ENCODE measurements at places on chromosomes 12 and 14.

DNA sequence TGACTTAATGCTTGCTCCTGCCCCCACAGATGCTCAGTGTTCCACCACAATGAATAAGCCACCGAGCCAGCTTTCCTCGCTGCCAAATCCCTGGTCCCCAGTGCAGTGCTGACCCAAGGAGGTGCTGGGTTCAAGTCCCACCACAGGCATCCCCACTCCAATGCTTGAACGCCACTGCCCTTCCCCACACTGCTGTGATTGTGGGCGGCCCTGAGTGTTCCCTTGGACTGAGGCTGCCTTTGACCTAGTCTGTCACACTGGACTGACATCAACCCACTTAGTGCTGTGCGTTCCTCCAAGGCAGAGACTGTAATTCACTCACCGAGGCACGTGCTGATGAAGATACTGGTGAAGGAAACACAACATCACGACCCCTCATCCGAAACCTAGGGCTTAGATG, 83.4 kb upstream of the TMCC3 start:
- no peaks in the 10 kb centered on the region for H3K36me3 ChIP-seq
- no peaks in the 10 kb centered on the region for H3K4me1 ChIP-seq
- no peak overlapping the region for H3K4me3 ChIP-seq
- H3K27me3 ChIP-seq = no peaks in the 10 kb centered on the region
- no peak overlapping the region for H3K27ac ChIP-seq

DNA sequence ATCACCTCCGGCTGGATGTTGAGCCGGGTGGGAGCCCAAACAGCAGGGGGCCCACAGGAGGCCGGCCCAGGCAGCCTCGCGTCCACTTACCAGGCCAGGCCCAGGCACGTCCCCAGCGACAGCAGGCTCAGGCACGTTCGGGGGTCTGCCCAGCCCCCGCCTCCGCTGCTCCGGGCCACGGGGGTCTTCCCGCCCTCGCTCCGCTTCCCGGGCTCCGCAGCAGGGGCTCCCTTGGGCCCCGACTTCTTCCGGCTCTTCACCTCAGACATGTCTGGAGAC, 216 bp downstream of the IKBIP start:
- H3K27me3 ChIP-seq = no peaks in the 10 kb centered on the region
- H3K27ac ChIP-seq = peak overlapping the region; percentile 89
- peak; percentile 82 for DNase-seq
- H3K4me3 ChIP-seq = peak overlapping the region; percentile 75
- H3K4me1 ChIP-seq = no peaks in the 10 kb centered on the region
- H3K36me3 ChIP-seq = 0 out of 2 replicates have a peak, but pooled peaks cover 5% of the 10 kb centered on the region

GRCh38 chr14:105847400-105847799, 321.0 kb downstream of the TMEM121 start:
- peak; percentile 3 for DNase-seq
- H3K27me3 ChIP-seq = peaks cover 43% of the 10 kb centered on the region

DNA sequence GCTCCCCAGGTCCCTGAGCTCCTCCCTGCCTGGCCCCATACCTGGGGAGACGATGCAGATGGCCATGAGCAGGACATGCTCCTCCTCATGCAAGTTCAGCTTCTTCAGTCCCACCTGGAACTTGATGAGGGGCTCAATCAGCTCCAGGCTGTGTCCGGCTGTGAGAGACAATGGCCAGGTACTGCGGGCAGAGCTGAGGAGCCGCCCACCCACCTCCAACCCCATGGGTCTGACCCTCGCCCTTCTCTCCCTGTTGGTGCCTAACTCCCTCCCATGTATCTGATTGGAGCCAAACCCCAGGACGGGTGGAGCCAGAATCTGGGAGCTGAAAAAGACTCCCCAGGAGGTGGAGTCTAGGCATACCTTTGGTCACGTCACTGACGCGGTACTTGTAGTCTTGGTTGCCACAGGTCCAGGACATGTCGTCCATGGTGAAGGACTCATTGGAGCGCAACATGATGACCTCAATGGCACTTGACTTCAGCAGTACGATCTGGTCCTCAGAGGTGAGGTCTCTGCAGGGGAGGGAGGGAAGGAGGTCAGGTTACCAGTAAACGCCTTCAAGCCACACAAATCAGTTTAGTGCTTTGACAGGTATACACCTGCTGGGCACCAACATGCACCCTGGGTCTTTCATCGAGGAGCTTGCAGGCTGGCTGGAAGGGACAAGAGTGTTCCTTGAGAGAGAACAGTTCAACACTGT, 26.7 kb upstream of the HDAC7 start:
- H3K27me3 ChIP-seq = peaks cover 19% of the 10 kb centered on the region
- H3K36me3 ChIP-seq = no peaks in the 10 kb centered on the region
- no peak for DNase-seq

GRCh38 chr14:86626530-86626929, 1096.6 kb downstream of the FLRT2 start:
- H3K36me3 ChIP-seq = no peaks in the 10 kb centered on the region
- no peaks in the 10 kb centered on the region for H3K27me3 ChIP-seq
- no peak overlapping the region for H3K4me3 ChIP-seq

DNA sequence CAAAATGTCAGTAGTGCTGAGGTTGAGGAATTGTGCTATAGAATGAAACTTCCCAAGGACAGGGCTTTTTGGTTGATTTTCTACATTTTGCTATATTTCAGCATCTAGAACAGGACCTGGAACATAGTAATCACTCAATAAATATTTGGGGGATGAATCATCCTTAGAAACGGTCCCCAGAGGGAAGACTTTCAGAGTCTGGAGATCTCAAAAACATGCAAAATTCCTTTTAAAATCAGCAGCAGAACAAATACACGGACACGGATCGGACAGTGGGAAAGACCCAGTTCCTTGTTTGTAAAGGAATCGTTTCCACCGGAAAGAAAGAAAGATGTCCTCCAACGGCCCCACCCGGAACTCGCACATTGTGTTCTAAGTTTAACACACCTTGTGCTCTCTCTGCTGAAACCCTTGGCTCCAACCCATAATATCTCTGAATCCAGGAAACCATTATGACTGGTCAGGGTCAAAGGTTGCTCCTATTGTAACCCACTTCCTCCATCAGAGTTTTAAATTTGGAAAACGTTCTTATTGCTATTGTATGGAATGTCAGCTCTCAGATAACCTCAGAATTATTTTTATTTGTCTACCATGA, 617.2 kb downstream of the MED13L start:
- H3K36me3 ChIP-seq = no peaks in the 10 kb centered on the region
- H3K4me1 ChIP-seq = no peaks in the 10 kb centered on the region
- no peak for DNase-seq
- no peak overlapping the region for H3K27ac ChIP-seq
- no peak overlapping the region for H3K4me3 ChIP-seq
- H3K27me3 ChIP-seq = no peaks in the 10 kb centered on the region

GRCh38 chr12:39620659-39621658, 1.4 kb upstream of the ABCD2 start:
- no peak overlapping the region for H3K27ac ChIP-seq
- no peaks in the 10 kb centered on the region for H3K36me3 ChIP-seq
- no peaks in the 10 kb centered on the region for H3K27me3 ChIP-seq
- H3K4me1 ChIP-seq = 0 out of 2 replicates have a peak, but pooled peaks cover 4% of the 10 kb centered on the region
- DNase-seq = no peak
- peak overlapping the region; percentile 56 for H3K4me3 ChIP-seq

GRCh38 chr12:105736498-105736897, 402.3 kb downstream of the NUAK1 start:
- H3K27ac ChIP-seq = no peak overlapping the region
- no peak overlapping the region for H3K4me3 ChIP-seq
- no peaks in the 10 kb centered on the region for H3K36me3 ChIP-seq
- no peaks in the 10 kb centered on the region for H3K27me3 ChIP-seq
- no peaks in the 10 kb centered on the region for H3K4me1 ChIP-seq
- no peak for DNase-seq

DNA sequence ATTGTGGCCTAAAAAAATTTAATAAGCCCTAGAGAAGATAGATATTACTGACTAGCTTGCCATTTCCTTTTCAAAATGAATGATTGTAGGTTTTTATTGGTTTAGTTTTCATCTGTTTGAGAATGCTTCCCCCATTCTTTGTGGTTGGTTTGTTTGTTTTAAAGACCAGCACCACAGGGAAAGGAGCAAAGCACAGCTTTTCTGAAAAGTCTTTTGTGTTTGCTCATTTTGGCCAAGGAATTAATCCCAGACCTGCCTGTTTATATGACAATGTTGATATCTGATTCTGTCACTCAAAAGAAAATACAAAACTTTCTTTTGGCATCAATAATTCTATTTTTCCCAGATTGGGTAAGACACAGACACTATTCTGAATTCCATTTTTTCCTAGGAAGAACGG, 312.5 kb upstream of the FLRT2 start:
- H3K4me1 ChIP-seq = peaks cover 11% of the 10 kb centered on the region
- H3K36me3 ChIP-seq = no peaks in the 10 kb centered on the region
- peak; percentile 37 for DNase-seq
- H3K4me3 ChIP-seq = no peak overlapping the region
- no peak overlapping the region for H3K27ac ChIP-seq

GRCh38 chr14:102923201-102923924, 900 bp downstream of the AMN start:
- DNase-seq = no peak
- no peaks in the 10 kb centered on the region for H3K36me3 ChIP-seq
- no peaks in the 10 kb centered on the region for H3K4me1 ChIP-seq
- no peaks in the 10 kb centered on the region for H3K27me3 ChIP-seq

- peak overlapping the region; percentile 64 for H3K4me3 ChIP-seq
- H3K36me3 ChIP-seq = no peaks in the 10 kb centered on the region
- H3K27ac ChIP-seq = no peak overlapping the region
- H3K27me3 ChIP-seq = no peaks in the 10 kb centered on the region
- H3K4me1 ChIP-seq = peaks cover 23% of the 10 kb centered on the region
Measured at GRCh38 chr12:3751151-3752095, 1.5 kb downstream of the CRACR2A start.

DNA sequence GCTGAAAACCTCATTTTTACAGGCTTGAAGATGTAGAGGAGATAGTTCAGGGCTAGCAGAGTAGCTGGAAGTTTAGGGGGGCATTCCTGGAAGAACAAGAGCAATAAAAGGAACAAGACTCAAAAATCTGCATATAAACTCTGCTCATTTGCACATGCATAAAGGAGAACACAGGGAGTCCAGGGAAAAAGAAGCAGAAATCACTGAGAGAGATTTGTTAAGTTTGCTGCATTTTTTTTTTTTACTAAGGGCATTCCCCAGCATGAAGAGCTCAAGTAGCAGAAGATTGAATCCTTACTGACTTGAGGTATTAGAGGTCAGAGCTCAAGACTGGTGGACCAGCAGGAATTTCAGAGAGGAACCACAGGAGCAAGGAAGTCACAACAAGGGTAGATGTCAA, 28.2 kb upstream of the BCL11B start:
- H3K4me1 ChIP-seq = no peaks in the 10 kb centered on the region
- no peaks in the 10 kb centered on the region for H3K36me3 ChIP-seq
- H3K27ac ChIP-seq = no peak overlapping the region
- no peak overlapping the region for H3K4me3 ChIP-seq
- DNase-seq = no peak

DNA sequence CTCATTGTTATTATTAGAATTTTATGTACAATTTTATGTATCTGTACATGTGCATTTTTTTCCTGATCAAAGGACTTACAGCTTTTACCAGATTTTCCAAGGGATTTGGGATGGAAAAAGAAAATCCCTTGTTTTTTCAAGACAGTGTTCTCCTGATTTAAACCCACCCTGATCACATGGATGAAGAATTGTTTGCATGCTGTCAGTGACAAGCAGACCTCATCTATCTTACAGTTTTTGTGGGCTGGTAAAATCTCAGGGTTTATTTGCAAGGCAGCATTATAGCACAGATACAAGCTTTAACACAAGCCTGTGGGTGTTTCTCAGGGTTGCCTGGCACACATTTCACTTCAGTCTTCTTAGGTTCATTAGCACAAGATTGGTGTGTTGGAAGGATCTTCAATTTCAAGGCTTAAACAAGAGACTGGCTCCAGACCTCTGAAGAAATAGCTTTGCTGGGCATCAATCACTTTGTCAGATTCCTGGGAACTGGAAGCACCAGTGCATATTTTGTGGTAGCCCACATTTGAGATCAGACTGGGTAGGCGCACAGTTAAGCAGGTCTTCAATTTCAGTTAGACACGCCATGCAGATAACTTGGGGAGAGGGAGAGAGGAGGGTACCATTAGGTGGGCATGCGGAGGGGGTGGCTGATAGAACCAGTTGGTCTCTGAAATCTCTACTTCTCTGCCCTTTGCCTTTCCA, 118.0 kb downstream of the TBX5 start:
- DNase-seq = no peak
- no peaks in the 10 kb centered on the region for H3K36me3 ChIP-seq
- no peaks in the 10 kb centered on the region for H3K27me3 ChIP-seq

- 0 out of 2 replicates have a peak, but pooled peaks cover 4% of the 10 kb centered on the region for H3K27me3 ChIP-seq
- H3K27ac ChIP-seq = no peak overlapping the region
- H3K4me1 ChIP-seq = no peaks in the 10 kb centered on the region
Measured at GRCh38 chr12:72082986-72083820, 144.6 kb downstream of the TPH2 start.

- H3K36me3 ChIP-seq = no peaks in the 10 kb centered on the region
- H3K27me3 ChIP-seq = no peaks in the 10 kb centered on the region
- peak overlapping the region; percentile 8 for H3K27ac ChIP-seq
- DNase-seq = peak; percentile 74
- H3K4me1 ChIP-seq = peaks cover 62% of the 10 kb centered on the region
Measured at GRCh38 chr14:74634964-74635363, 22.9 kb upstream of the LTBP2 start.

- peaks cover 91% of the 10 kb centered on the region for H3K36me3 ChIP-seq
- no peaks in the 10 kb centered on the region for H3K27me3 ChIP-seq
- peaks cover 14% of the 10 kb centered on the region for H3K4me1 ChIP-seq
- no peak overlapping the region for H3K4me3 ChIP-seq
- no peak overlapping the region for H3K27ac ChIP-seq
- no peak for DNase-seq
Measured at GRCh38 chr14:21219561-21220111, 49.6 kb downstream of the HNRNPC start.

DNA sequence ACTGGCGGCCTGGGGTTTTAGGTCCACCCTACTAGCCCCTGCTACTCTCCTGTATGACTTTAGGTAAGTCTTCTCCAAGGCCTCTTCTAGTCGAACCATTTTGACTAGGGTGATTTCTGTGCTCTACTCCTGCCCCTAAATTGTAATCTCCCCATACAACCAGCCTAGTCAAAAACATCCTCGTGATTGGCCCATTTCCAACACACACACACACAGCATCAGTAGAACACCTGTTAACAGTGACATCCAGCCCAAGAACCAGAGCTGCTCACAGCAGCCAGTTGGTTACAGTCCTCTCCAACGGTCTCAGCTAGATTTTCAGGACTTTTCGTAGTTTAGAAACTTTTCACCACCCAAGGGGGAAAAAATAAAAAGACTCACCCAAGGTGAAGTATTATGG, 30.9 kb downstream of the NT5DC3 start:
- H3K36me3 ChIP-seq = peaks cover 19% of the 10 kb centered on the region
- H3K4me1 ChIP-seq = peaks cover 9% of the 10 kb centered on the region
- H3K27ac ChIP-seq = no peak overlapping the region
- H3K27me3 ChIP-seq = no peaks in the 10 kb centered on the region
- H3K4me3 ChIP-seq = no peak overlapping the region

- H3K4me3 ChIP-seq = no peak overlapping the region
- H3K27me3 ChIP-seq = no peaks in the 10 kb centered on the region
- no peak overlapping the region for H3K27ac ChIP-seq
- DNase-seq = no peak
- H3K36me3 ChIP-seq = no peaks in the 10 kb centered on the region
Measured at GRCh38 chr14:59863806-59864525, 6.6 kb downstream of the RTN1 start.

Measured in SJCRH30 (cell line).